ENCODE measurements at places on chromosomes 4 and X.
A peak's percentile ranks its signal among the peaks of the same experiment; 100 is the strongest.

DNA sequence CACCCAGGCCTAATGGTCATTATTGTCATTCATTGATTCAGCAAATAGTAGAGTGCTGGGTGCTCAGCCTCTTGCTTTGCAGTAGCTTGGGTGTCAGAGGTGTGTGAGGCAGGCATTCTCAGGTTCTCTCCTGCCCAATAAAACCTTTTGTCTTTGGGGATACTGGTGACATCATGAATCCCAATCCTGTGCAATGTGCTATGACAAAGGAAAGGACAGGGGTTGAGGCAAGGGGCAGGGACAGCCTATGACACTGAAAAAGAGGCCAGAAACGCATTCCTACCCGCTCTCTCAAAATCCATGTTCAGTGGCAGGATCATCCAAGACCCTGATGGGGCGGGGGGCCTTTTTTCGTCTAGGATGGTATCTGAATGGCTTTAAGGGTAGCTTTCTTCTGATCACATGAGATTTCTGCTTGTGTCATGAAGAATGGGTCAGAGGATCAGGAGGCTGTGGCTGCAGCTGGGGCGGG lies 1.5 kb upstream of the FAM193A start:
- no peak for DNase-seq

DNA sequence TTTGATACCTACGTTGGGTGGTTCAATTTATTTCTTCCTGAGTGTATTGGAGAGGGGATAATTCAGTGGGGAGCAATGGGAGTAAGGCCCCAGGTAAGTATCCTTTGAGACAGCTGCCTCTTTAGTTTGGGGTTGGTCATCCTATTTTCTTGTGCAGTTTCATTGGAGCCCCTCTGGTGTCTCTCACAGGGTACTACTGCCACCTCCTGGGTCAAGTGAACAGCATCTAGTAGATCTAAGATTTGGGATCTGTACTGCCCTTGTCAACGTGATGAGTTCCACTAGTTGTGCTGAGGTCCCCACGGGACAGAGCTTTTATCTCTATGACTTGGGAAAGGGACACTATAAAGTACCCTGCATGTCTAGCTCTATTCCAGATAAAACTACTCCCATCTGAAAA lies 80.6 kb downstream of the PBDC1 start:
- peak; percentile 6 for DNase-seq

DNA sequence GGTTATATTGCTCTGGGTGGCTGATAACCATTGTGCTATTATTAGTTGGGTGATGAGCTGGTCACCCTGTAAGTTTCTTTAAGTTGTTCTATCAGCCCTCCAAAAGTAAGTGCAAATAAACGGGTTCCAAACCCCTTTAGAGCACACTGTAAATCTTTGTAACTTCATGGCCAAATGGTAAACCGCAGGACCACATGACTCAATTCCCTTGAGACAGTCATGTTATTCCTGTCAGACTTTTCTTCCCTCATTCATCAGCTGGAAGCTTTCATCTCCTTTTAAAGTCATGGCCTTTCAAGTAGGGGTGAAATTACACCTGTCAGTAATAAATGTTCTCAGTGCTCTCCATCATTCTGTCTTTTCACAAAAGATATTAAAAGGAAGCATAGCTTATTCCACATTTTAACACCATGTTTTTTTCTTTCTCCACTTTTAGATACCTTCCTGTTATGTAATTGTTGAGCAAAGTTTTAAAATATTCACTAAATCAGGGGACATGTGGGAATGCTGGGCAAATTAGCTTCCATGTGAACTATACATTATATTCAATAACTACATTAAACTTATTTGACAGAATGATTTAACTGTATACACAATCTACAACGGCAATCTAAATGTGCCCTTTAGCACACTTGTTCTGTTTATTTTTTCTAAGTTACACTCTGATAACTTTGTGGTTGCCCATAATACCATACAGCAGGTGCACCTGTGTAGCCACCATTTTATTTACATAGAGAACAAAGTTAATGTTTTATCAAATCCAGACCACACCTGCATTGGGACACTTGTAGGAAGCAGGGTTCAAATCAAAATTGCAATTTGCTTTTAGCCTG lies 275.5 kb downstream of the CFAP299 start:
- DNase-seq: peak; percentile 85

- DNase-seq: no peak
These were observed 45.9 kb upstream of the GPC4 start for GRCh38 chrX:133461231-133461630.

DNA sequence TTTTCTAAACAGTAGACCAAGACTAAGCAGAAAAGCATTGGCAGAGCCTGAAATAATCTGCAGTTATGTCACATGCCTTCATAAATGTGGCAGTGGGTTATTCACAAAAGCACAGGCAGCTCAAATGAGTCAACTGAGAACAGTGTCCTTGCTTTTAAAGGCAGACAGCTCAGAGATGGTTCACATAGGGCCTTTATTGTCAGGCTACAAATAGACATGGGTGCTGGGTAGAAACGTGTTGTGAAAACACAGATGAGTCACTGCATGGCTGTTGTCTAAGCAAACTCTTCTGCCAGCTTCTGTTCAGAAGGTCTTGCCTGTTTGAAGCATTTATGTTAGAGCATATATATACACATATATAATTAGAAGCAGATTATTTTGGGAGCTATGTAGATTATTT lies 118.0 kb downstream of the SLC4A4 start:
- DNase-seq: no peak

DNA sequence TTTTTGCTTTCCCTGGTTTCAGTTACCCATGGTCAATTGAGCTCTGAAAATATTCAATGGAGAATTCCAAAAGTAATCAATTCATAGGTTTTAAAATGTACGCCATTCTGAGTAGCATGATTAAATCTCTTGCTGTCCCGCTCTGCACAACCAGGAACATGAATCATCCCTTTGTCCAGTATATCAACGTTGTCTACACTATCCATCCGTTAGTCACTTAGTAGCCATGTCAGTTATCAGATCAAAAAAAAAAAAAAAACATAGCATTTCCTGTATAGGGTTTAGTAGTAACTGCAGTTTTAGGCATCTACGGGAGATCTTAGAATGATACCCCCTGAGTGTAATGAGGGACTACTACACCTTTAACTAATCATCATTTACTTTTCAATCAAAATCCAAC lies 15.1 kb downstream of the LAMP2 start:
- DNase-seq: no peak

DNA sequence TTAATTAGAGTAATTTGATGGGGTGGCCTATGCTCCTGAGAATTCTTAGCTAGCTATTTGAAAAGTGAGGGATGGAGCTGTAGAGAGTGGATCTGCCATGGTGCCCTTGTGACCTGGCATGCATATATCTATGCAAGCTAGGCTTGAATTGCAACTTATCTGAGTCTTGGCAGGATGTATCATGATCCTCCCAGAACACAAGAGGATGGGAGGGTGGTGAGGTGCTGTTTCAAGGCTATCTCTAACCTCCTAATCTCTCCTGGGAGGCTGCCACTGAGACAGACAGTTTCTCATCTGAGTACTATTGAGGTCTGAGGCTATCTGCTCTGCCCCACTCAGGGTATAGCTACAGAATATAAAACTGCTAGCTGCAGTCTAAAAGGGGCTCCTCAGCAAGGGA lies 56.6 kb downstream of the BRCC3 start:
- DNase-seq: no peak

Measured in NCI-H526 treated with DMSO at 0.1 percent for 48 hours (cell line).